ENCODE measurements at places on chromosomes 1 and 21. TPM values are rescaled to one million over a fixed set of nuclear protein-coding genes. Genes with fewer than 3 reads are reported as not detected.

DNA sequence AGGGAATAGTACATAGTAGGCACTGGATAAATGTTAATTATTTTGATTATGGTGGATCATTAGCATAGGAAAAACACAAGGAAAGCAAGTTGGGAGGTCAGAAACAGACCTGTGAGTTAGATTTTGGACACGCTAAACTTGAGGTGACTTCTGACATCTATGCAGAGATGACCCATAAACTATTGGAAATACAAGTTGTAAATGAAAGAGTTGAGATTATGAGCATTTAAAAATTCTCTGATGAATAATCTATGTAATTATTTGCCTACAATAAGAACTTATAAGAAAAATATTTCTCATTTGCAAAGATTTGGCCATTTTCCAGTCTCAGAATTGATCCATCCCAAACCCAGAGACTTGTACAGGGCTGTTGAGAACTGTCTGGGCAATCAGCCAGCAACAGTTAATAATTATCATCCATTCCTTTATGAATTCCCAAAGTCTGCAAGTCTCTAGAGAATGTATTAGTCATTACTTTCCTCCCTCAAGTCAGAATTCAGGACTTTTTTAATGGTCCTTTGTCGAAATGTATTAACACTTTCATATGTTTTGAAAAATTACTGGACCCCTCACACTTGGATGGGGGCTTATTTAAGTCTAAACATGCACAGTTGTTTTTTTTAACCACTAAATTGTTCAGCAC is 19.4 kb upstream of the SLAMF6 start:
- H3K27ac ChIP-seq: no peak overlapping the region
- DNase-seq: no peak
- no peaks in the 10 kb centered on the region for H3K4me1 ChIP-seq

Gene SLC6A17
- total RNA-seq: 5.4 TPM

Gene SGIP1
- total RNA-seq: 74.7 TPM

- no peak for DNase-seq
- H3K4me1 ChIP-seq: no peaks in the 10 kb centered on the region
- H3K36me3 ChIP-seq: no peaks in the 10 kb centered on the region
These were observed 76.1 kb downstream of the SH3BGR start for GRCh38 chr21:39527664-39528381.

DNA sequence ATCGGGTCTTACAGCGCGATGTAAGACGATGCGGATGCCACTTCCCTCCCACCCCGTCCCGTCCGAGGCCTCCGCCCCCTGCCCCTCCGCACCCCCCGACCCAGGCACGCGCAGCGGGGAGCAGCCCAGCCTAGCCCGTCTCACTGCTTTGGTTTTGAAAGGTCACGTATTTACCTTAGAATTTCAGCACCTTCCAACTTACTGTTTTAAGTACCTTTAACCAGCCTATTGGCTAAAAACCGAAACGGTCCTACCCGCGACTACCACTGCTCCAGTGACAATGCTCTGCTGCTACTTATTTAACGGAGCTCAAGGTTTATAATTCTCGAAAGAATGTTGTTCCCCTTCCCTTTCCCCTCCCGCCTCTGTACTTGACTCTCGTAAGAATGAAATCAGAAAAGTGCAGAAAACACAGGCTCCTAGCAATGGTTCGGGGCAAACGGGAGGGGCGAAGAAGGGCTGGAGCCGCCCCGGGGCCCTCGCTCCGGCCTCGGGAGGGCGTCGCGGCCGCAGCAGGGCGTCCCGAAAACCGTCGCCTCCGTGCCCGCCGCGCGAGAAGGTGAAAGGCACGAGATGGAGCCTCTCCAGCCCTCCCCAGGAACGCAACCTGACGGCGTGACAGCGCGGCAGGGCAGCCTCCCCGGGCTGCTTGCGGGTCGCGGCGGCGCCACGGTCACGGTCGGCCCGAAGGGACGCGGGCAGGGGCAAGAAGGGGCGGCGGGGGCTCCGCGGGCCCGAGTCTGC is 667 bp downstream of the TMEM50B start:
- peaks cover 19% of the 10 kb centered on the region for H3K4me1 ChIP-seq
- peak; percentile 23 for DNase-seq
- H3K36me3 ChIP-seq: no peaks in the 10 kb centered on the region
- peak overlapping the region; percentile 97 for H3K4me3 ChIP-seq
- peak overlapping the region; percentile 77 for H3K27ac ChIP-seq
- peaks cover 4% of the 10 kb centered on the region for H3K27me3 ChIP-seq

Gene SHISAL2A
- not detected for total RNA-seq

Gene TPTE
- not detected for total RNA-seq

Gene OR2L8
- total RNA-seq: not detected

DNA sequence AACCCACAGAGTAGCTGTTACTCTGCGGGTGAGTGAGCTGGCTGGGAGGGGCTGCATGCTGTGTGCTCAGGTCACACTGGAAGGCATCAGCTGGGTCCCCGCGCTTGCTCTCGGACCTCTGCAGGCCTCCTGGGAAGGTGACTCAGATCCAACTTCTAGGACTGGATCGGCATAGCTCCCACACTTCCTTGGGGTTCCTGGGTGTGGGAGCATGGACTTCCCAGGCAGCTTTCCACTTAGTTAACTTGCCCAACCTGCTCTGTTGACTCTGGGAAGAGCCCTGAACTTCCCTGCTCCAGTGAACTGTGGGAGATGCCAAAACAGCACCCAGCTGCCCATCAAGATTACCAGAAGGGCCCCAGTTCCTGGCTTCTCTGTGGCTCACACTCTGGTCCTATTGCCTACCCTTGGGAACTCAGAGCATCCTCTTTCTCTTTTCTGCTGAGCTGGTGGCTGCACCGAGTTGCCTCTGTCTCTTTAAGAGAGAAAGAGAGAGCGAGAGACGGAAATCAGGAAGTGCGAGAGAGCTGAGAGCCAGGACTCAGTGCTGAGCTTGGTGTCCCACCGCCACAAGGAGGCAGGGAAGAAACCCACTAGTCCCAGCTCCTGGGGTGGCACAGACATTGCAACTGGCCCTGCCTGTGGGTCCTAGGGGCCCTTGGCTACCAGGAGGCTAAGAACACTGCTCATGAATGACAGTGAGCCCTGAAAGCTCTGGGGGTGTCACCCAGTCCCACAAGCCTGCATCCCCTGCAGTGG is at the start of gene IKBKE:
IKBKE (plus strand) TSS at position 544 of the 759 bp plus-strand sequence. CDS start 2,752 bp downstream, outside the sequence.
- H3K4me1 ChIP-seq: peaks cover 68% of the 10 kb centered on the region
- peak within 1 kb of the TSS; percentile 86 for H3K27ac ChIP-seq
- peak within 1 kb of the TSS; percentile 86 for H3K4me3 ChIP-seq
- H3K27me3 ChIP-seq: peaks cover 10% of the 10 kb centered on the region

Data from HFFc6 (cell line).